SJSA1 (cell line): ENCODE measurements at places on chromosomes 1 and 21.

- DNase-seq: no peak
Observed at GRCh38 chr1:22484706-22485345, 33.2 kb downstream of the ZBTB40 start.

GRCh38 chr1:48687282-48688045 is 89.2 kb downstream of the BEND5 start:
- no peak for DNase-seq

GRCh38 chr1:59290193-59290949 is 6.5 kb upstream of the FGGY start:
- peak; percentile 16 for DNase-seq

DNA sequence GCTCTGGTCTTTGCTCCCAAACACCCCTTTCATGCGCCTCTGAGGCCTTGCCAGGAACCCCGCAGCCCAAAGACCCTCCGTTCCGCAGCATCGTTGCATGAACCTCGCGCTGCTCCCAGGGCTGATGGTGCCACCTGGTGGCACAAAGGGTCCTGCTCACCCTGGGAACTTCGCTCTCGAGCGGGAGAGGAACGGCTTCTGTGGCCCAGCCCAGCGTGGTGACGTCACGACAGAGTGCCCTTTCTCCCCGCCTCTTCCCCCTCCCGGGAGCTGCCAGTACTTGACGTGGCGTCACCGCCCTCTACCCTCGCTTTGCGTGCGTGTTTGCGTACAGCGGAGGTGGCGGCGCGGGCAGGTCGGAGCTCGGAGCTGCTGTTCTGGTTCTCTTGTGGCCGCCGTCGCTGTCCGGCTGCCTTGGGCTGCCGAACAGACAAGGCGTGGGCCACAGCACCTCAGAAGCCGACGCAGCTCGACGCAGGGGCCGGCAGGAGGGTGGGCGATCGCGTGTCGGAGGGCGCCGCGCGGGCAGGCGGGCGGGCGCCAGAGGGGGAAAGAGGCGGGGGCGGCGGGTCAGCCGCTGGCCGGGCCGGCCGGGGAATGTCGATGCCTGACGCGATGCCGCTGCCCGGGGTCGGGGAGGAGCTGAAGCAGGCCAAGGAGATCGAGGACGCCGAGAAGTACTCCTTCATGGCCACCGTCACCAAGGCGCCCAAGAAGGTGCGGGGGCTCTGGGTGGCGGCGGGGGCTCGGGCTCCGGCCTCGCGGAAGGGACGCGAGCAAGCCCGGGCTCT is at the start of gene AHCYL1:
Gene AHCYL1 (plus strand): TSS at position 310 of the 791 bp plus-strand sequence. CDS start 288 bp downstream, at position 598.
- DNase-seq: peak; percentile 99
